Skeletal muscle tissue (tissue), 5 donors: ENCODE measurements at places on chromosomes 1 and 21. TPM values are rescaled to one million over a fixed set of nuclear protein-coding genes. Genes with fewer than 3 reads are reported as not detected.

The UBL4B gene
- not detected for total RNA-seq

The KRTAP11-1 gene
- total RNA-seq = not detected

The TP73 gene
- total RNA-seq = not detected

The URB2 gene
- total RNA-seq = 11.0 TPM

The SDE2 gene
- total RNA-seq = 28.2 TPM
